ENCODE measurements at places on chromosomes 13 and 19.
A peak's percentile ranks its signal among the peaks of the same experiment; 100 is the strongest.

DNA sequence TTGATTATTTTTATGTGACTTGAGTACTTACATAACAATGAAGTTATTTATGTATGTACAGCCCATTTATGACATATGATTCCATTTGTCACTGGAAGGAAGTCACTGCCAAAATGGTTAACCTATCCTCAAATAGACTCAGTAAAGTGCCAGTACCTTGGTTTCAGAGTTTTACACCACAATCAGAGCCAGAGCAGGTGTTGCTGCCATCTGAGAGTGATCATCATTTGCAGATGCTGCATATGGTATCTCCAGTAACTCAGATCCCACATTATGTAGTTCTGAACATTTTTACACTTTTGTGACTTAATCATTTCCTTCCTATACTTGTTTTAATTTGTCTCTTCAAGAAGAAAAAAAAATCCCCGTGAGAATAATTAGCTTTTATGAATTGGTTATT is 313.3 kb downstream of the HS6ST3 start:
- DNase-seq, result peak; percentile 55

- DNase-seq, result no peak
Measured at GRCh38 chr13:110433014-110433413, 125.9 kb downstream of the COL4A2 start.

DNA sequence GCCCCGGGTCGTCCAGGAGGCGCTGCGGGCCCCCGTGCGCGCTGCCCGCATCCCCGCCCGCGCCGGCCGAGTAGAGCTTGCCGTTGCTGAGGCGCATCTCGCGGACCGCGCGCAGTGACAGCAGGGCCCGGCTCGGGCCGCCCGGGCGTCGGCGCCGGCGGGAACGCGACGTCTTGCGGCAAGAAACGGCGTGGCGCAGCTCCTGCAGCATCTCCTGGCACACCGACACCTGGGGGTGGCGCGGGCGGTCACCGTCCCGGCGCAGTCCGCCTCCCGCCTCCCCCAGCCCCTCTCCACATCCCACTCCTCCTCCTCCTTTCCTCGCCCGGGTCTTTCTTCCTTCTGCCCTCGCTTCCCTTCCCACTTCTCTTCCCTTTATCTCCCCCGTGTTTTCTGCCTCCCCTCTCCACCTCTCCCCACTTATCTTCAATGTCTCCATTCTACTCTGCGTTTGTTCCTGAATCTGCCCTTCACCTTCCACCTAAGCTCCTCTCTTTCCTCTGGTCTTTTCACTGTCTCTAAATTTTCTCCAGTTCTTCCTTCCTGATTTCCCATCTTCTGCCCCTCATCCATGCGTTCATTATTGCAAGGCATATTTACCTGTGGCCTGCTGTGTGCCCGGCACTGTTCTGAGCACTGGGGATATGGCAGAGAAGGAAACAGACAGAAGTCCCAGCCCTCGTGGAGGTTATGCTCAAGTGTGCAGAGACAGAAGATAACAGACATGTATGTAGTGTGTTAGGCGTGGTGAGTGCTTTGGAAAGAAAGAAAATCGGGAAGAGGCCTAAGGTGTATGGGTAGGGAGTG is 5.2 kb upstream of the ATP1A3 start:
- peak; percentile 66 for DNase-seq

GRCh38 chr13:83223546-83223945 is 658.7 kb downstream of the SLITRK1 start:
- DNase-seq, result no peak

DNA sequence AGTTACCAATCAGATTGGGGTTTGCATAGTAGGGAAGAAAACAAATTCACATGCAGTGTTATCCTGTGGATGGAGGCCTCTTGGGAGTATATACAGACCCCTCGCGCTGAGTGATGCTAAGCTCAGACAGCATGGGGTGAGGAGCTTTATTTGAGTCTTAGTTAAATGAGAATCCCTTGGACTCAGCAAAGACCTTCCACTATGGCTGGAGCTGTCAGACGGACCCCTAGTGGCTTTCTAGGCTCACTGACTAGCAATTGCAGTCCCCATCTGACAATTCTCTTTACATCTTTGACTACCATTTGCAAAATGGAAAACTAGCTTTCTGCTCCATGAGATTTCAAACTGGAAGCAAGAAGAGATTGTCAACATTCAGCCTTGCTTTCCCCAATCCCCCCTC is 90.4 kb downstream of the STOML3 start:
- peak; percentile 76 for DNase-seq

GRCh38 chr13:79662882-79663281 is 181.9 kb downstream of the NDFIP2 start:
- DNase-seq, result peak; percentile 30

DNA sequence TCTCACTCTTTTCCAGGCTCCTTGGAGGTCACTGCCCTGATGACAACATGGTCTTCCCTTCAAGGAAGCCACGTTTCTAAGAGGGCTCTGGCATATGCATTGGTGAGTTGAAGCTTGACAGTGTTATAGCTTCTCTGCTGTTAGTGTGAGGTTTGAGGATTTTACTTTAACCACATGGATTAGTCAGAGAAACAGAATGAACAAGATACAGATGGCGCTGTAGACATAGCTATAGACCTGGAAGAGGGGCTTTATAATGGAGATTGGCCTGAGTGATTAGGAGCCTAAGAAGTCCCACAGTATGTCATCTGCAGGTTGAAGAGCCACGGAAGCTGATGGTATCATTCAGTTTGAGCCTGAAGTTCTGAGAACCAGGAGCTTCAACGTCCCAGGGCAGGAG is 18.4 kb upstream of the URI1 start:
- DNase-seq, result peak; percentile 51

DNA sequence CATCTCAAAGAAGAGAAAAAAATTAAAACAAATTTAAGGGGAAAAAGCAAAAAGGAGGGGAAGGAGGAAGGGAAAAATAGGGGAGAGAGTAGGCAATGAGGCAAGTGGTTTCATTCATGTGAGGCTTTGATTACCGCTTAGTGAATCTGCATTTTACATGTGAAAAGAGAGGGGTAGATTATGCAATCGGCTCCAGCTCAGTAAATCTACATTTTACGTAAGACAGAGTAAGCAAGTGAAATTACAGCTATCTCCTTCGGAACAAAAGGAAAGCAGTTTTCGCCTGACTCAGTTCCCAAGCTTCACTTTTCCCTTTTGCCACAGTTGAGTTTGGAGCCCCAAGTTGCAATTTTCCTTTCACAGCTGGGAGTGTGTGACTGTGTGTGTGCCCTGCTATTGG is 16.0 kb upstream of the OLFM2 start:
- no peak for DNase-seq

- DNase-seq, result no peak
Measured at GRCh38 chr19:53010494-53010893, 3.2 kb upstream of the ERVV-1 start.

GRCh38 chr19:8610041-8610935 is at the start of gene ADAMTS10:
TSS of gene ADAMTS10 (minus strand) at chr19:8610715. CDS start at chr19:8605710, 5,005 bp downstream.
- DNase-seq, result no peak

DNA sequence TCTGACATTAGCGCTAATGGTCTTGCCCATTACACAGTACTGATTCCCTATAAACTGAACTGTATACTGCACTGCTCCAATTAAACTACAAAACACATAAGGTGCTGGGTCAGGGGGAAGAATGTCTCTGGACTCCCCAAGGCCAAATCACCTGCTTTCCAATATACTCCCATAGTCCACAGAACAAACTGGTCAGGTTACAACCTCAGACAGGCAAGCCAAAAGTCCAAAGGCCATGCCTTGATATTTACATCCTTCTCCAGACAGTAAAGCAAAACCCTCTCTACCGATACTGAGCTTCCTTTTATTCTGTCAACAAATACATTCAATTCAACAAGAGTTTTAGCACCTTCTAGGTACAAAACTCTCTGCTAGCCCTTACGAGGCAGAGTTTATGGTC is 8.9 kb downstream of the ZNF541 start:
- no peak for DNase-seq

- no peak for DNase-seq
Measured at GRCh38 chr13:20908714-20909497, 6.4 kb upstream of the XPO4 start.

DNA sequence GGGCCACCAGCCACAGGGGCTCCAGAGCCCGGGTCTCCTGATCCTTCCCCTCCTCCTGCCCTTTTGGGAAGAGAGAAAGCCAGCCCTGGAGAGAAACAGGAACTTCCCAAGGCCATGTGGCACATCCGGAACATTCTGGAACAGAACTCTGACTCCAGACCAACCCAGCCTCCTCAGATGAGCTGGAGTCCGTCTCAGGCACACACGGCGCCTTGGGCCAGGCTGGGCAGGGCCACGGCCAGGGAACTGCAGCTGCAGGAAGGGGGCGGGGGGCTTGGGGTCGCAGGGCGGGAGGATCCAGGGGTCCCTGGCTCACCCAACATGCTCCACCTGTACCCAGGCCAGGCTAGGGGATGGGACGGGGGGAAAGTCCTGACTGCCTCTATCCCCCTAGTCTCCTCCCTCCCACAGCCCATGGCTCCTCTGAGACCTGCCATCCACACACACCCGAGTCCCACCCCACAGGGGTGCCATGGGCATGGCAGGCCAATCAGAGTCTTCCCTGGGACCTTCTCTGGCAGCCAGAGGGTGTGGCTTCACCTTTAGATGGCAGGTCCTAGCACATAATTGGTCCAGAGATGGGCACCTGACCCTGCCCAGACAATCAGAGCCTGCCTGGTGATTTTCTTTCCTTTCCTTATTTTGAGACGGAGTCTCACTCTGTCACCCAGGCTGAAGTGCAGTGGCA is 22.9 kb downstream of the SBNO2 start:
- DNase-seq, result no peak

- no peak for DNase-seq
Measured at GRCh38 chr19:12698138-12698537, 1.7 kb upstream of the FBXW9 start.

- peak; percentile 23 for DNase-seq
Measured at GRCh38 chr19:2097203-2097885, 629 bp downstream of the IZUMO4 start.

DNA sequence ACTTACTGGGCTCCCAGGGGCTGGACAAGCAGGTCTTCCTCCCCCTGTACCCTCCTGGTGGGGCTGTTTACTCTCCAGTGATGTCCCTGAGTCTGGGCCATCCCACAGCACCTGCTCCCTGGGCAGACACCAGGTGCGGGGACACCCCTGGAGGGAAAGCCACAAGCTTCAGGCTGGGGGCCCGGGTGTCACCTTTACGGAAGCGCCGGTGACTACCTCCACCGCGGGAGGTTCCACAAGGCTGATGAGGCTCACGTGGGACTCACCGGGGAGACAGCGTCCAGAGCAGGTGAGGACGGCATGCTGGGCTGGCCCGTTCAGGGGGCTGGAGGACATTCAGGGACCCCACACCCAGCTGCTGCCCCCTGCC is 24.9 kb downstream of the NFILZ start:
- DNase-seq, result no peak

DNA sequence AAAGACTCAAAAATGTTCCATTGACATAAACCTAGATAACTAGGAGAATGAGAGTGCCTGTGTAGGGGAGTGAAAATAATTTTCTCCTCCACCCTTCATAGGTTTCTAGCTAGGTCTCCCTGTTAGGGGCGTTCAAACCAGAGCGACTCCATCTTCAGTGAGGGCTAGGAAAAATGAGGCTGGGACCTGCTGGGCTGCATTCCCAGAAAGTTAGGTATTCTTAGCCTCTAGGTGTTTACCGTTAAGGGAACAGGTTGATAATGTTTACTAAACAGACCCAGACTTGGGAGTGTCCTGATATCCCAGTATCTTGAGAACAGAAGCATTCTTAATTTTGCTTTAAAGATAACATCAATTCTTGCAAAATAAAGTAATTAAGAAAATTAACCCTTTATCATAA is 20.1 kb downstream of the PABPC3 start:
- DNase-seq, result no peak

DNA sequence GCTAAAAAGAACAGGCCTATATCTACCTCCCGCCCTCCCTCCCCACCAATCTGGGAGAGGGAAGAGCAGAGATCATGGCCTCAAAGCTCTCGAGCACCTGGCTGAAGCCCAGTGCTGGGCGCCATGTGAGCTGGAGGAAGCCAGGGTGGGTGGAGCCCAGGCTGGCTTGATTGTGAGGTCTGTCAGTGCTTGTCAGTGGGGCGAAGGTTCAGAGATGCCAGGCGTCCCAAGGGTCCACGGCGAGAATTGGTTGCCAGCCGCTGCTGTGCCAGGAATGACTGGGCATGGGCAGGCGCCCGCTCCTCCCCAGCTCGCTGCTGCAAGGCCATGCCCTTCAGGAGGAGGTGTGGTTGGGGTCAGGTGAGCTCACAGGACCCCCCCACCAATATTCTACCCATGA is 11.5 kb downstream of the BEST2 start:
- no peak for DNase-seq

DNA sequence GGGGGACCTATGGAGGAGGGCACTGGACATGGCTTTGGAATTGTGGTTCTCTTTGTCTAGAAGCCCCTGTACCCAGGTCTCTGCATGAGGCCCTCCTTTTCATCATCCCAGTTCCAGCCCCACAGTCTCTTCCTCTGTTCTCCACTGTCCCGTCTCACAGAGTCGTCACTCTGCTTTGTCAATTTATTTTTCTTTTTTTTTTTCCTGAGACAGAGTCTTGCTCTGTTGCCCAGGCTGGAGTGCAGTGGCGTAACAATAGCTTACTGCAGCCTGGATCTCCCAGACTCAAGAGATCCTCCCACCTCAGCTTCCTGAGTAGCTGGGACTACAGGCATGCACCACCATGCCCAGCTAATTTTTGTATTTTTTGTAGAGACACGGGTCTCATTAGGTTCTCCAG is 619 bp upstream of the EXOC3L2 start:
- DNase-seq, result no peak

GRCh38 chr13:29936956-29937355 is 86.5 kb upstream of the UBL3 start:
- no peak for DNase-seq

DNA sequence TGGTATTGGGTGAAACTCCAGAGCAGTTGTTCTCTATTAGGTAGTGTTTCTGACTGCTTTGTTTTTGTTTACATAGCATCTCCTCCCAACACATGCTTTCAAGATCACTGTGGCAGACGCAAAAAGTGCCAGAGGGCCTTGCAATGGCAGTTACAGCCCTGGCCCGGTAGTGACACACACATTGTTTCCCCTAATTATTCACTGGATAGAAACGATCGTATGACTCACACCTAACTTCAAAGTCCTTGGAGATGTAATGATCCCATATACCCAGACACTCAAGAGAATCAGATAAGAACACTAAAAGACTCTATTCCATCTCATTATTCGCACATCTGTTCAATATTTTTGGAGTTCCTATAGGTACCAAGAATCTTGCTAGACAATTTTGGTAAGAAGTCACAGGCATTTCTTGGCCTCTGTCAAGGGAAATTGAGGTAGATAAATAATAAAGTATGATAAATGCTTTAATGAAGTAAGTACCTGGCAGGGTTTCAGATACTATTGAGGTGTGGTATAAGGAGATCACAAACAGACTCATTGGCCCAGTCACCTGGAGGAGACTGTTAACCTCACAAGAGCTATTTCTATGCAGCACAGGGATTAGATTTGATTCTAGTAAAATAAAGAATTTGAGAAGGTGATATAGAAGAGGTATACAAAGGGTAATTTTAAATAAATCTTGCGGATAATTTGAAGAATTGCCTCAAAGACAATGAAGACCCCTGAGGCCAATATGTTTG is 485.3 kb downstream of the SLITRK6 start:
- peak; percentile 73 for DNase-seq
